ENCODE measurements at places on chromosomes 3 and 15.

DNA sequence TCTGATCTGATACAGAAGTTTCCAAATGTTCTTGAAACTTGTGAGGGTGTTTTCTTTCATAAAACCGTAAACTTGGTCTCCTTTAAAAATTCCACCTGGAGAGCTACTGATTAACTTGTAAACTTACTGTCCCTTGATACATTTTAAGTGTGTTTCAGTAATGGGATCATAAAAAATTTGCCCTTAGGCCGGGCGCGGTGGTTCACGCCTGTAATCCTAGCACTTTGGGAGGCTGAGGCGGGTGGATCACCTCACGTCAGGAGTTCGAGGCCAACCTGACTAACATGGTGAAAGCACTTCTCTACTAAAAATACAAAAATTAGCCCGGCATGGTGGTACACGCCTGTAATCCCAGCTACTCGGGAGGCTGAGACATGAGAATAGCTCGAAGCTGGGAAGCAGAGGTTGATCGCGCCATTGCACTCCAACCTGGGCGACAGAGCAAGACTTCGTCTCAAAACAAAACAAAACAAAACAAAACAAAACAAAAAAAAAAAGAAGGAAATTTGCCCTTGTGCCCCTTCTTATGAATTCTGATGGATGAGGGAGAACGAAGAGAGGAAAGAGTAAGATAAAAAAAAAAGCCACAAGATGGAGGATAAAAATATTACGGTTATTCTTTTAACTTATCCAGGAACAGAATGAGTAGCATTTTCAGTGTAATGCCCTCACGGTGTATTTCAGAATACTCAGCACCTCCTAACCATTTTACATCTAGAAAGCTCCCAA lies 32.1 kb upstream of the AP4E1 start:
- no peaks in the 10 kb centered on the region for H3K27me3 ChIP-seq
- H3K27ac ChIP-seq: no peak overlapping the region
- no peak for DNase-seq
- peaks cover 3% of the 10 kb centered on the region for H3K4me1 ChIP-seq

- H3K4me1 ChIP-seq: no peaks in the 10 kb centered on the region
- H3K36me3 ChIP-seq: no peaks in the 10 kb centered on the region
- H3K4me3 ChIP-seq: no peak overlapping the region
- peak; percentile 10 for DNase-seq
Measured at GRCh38 chr15:92579931-92580470, 75.6 kb downstream of the FAM174B start.

- H3K4me3 ChIP-seq: no peak overlapping the region
- H3K27ac ChIP-seq: no peak overlapping the region
- no peaks in the 10 kb centered on the region for H3K36me3 ChIP-seq
- peak; percentile 28 for DNase-seq
- peaks cover 34% of the 10 kb centered on the region for H3K4me1 ChIP-seq
Measured at GRCh38 chr15:70025413-70026296, 72.1 kb downstream of the TLE3 start.

DNA sequence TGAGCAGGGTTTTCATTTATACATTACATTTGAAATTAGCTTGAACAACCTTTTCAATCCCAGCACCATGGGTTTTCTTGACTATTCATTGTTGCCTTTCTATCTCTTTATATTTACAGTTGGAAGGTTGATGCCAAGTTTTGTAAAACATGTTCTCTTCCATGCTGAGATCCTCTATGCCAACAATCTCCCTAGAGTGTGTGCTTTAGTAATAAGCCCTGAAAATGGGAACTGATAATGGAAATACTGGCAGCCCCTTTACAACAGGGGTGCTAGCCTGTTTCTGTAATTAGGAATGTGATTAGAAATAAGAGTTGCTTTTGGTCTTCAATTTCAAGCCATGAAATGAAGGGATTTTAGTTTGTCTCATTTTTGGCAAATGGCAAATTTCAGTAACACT lies 239.9 kb upstream of the NAALADL2 start:
- no peak for DNase-seq
- no peak overlapping the region for H3K27ac ChIP-seq
- H3K4me1 ChIP-seq: peaks cover 8% of the 10 kb centered on the region
- no peaks in the 10 kb centered on the region for H3K36me3 ChIP-seq
- no peaks in the 10 kb centered on the region for H3K27me3 ChIP-seq
- H3K4me3 ChIP-seq: no peak overlapping the region

DNA sequence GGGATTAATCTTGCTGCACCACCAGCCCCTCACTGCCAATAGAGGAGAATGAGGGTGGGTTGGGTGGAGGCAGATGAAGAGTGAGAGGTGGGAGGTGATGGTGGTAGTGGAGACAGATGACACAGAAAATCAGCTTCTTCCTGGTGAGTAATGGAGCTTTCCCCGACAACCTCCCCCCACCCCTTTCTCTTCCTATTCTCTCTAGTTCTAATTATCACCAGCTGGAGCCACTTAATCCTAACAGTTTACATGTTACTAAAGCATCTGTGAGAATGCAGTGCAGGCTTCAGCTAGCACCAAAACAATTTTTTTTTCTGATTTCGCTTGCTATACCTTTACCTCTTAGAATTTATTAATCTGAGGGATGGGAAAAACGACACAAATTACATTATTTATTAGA lies 116.1 kb upstream of the DNAJC19 start:
- H3K4me3 ChIP-seq: no peak overlapping the region
- DNase-seq: no peak
- H3K4me1 ChIP-seq: no peaks in the 10 kb centered on the region
- H3K36me3 ChIP-seq: no peaks in the 10 kb centered on the region
- H3K27me3 ChIP-seq: no peaks in the 10 kb centered on the region

DNA sequence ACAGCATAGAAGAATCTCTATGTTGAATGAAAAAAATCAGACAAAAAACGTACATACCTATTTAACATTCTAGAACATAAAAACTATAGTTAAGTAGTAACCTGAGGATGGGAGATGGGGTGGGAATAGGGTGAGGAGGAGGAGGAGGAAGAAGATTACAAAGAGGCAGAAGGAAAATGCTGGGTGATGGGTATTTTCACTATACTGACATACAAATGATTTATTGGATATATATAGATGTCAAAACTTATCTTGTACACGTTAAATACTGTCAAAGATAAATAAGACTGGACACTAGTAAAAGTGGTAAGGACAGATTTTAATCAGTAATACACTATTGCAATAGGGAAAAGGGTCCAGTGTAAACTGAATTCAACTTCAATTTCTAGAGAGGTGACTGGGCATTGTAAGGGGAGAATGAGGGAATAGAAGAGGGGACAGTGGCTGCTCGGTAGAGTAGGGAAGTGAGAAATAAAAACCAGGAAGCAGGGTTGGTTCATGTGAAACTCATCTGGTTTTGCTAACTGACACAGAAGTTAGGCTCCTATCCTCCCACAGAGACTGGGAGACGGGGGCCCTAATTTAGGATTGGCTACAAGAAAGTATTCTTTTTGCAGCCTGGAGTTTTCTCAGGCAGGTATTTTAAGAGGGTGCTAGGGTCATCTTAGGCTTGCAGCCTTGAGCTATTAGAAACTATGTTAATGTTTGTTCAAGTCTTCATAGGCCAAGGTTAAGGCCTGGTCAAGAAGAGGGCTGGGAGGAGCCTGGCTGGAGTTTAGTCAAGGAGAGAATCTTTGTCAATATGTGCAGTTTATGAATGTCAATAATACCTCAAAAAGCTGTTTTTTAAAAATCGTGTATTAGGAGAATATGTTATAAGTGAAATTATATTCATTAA lies 15.0 kb upstream of the C15orf61 start:
- DNase-seq: no peak
- H3K27me3 ChIP-seq: no peaks in the 10 kb centered on the region
- no peak overlapping the region for H3K27ac ChIP-seq
- H3K4me1 ChIP-seq: no peaks in the 10 kb centered on the region

GRCh38 chr15:70127770-70128413 lies 30.2 kb upstream of the TLE3 start:
- DNase-seq: no peak
- H3K36me3 ChIP-seq: no peaks in the 10 kb centered on the region
- no peak overlapping the region for H3K4me3 ChIP-seq
- H3K27ac ChIP-seq: no peak overlapping the region
- no peaks in the 10 kb centered on the region for H3K4me1 ChIP-seq

DNA sequence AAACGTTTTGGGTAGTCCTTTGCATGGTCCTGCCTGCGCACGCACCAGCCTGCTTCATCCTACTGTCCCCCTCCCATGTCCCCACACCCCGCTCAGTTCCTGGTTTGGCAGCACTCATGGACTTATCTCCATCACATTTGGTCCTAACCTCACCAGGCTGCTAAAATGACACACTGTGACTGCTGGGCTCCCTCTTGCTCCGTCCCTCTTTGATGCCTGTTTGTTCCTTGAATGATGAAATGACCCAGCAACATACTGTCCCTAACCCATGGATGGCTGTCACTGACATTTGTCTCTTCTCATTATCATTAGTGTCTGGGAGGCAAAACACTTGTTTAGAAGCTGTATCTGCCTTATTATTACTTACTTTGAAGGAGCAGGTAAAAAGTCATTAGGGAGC lies 80.5 kb downstream of the CHDH start:
- H3K27ac ChIP-seq: no peak overlapping the region
- H3K27me3 ChIP-seq: no peaks in the 10 kb centered on the region
- no peak for DNase-seq
- no peaks in the 10 kb centered on the region for H3K36me3 ChIP-seq
- H3K4me1 ChIP-seq: no peaks in the 10 kb centered on the region

- DNase-seq: no peak
- H3K4me3 ChIP-seq: no peak overlapping the region
- H3K27ac ChIP-seq: no peak overlapping the region
- no peaks in the 10 kb centered on the region for H3K4me1 ChIP-seq
- H3K27me3 ChIP-seq: no peaks in the 10 kb centered on the region
Measured at GRCh38 chr3:154799800-154800199, 280.3 kb upstream of the MME start.

- no peaks in the 10 kb centered on the region for H3K4me1 ChIP-seq
- no peak overlapping the region for H3K27ac ChIP-seq
- H3K4me3 ChIP-seq: no peak overlapping the region
Measured at GRCh38 chr15:62665449-62665848, 377.1 kb upstream of the TPM1 start.

DNA sequence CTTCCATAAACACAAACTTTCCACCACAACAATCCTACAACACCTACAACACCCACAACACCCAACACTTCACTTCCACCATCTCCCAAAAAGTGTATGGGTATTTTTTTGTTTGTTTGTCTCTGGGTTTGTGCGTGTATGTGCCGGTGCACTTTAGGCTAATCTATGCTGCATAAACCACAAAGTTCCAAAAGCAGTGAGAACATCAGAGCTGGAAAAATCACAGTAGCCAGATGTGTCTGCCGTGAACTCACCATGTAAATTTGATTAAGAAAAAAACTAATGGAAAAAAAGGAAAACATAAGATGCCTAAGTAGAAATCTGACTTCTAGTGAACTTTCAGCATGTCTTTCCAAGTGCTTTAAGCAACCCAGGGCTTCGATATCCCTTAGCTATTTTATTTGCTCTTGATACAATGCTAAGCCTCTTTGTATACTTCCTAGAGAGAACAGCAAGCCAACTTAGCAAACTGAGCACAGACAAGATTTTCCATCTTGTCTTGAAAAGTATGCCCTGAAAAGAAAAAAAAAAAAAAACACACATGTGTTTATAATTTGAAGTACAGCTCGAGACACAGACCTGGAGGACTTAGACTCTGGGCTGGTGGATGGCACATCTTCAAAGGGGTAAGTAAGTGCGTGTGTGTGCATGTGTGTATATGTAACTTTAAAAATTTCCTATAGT lies 91.4 kb downstream of the WWTR1 start:
- H3K27ac ChIP-seq: peak overlapping the region; percentile 18
- H3K36me3 ChIP-seq: no peaks in the 10 kb centered on the region
- DNase-seq: no peak
- no peak overlapping the region for H3K4me3 ChIP-seq
- H3K27me3 ChIP-seq: no peaks in the 10 kb centered on the region
- H3K4me1 ChIP-seq: no peaks in the 10 kb centered on the region

DNA sequence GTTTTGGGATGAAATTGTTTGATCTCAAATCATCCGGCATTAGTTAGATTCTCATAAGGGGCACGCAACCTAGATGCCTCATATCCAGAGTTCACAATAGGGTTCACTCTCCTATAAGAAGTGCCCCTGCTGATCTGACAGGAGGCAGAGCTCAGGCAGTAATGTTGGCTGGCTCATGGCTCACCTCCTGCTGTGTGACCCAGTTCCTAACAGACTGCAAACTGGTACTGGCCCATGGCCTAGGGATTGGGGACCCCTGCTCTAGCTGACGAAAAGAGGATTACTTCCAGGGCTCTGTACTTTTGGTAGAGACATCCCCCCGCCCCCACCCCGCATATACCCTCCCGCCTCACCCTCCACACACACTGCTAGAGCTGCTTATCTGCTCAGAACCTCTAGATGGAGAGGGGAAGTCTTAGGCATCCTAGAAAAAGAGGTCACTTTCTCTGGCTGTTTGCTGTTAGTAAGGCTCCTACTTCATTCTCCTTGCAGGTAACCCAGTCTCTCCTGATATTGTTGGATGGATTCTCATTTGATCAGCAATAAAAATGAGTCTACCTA lies 923.1 kb downstream of the CADM2 start:
- no peak overlapping the region for H3K27ac ChIP-seq
- H3K4me3 ChIP-seq: no peak overlapping the region
- H3K4me1 ChIP-seq: no peaks in the 10 kb centered on the region
- no peaks in the 10 kb centered on the region for H3K36me3 ChIP-seq
- no peaks in the 10 kb centered on the region for H3K27me3 ChIP-seq
- no peak for DNase-seq

GRCh38 chr3:150480877-150481276 lies 65.4 kb downstream of the SERP1 start:
- no peaks in the 10 kb centered on the region for H3K27me3 ChIP-seq
- H3K27ac ChIP-seq: no peak overlapping the region
- no peaks in the 10 kb centered on the region for H3K4me1 ChIP-seq
- H3K36me3 ChIP-seq: no peaks in the 10 kb centered on the region
- DNase-seq: no peak

- no peak overlapping the region for H3K27ac ChIP-seq
- H3K4me1 ChIP-seq: peaks cover 9% of the 10 kb centered on the region
- no peak for DNase-seq
- no peaks in the 10 kb centered on the region for H3K27me3 ChIP-seq
- no peak overlapping the region for H3K4me3 ChIP-seq
Measured at GRCh38 chr3:30292192-30292893, 314.1 kb upstream of the TGFBR2 start.

GRCh38 chr3:128320551-128321340 lies 145.9 kb downstream of the DNAJB8 start:
- H3K4me1 ChIP-seq: peaks cover 19% of the 10 kb centered on the region
- H3K27me3 ChIP-seq: no peaks in the 10 kb centered on the region
- no peak overlapping the region for H3K4me3 ChIP-seq
- DNase-seq: peak; percentile 7
- no peaks in the 10 kb centered on the region for H3K36me3 ChIP-seq
- H3K27ac ChIP-seq: no peak overlapping the region

- peaks cover 6% of the 10 kb centered on the region for H3K4me1 ChIP-seq
- no peaks in the 10 kb centered on the region for H3K27me3 ChIP-seq
- H3K27ac ChIP-seq: no peak overlapping the region
- no peaks in the 10 kb centered on the region for H3K36me3 ChIP-seq
Measured at GRCh38 chr3:72299823-72300222, 514.9 kb upstream of the PROK2 start.

- H3K36me3 ChIP-seq: no peaks in the 10 kb centered on the region
- H3K27me3 ChIP-seq: no peaks in the 10 kb centered on the region
- H3K4me3 ChIP-seq: no peak overlapping the region
- H3K27ac ChIP-seq: no peak overlapping the region
- DNase-seq: no peak
Measured at GRCh38 chr3:170643831-170644230, 58.0 kb upstream of the SLC7A14 start.

- peaks cover 17% of the 10 kb centered on the region for H3K4me1 ChIP-seq
- H3K27me3 ChIP-seq: no peaks in the 10 kb centered on the region
- peak; percentile 54 for DNase-seq
- no peaks in the 10 kb centered on the region for H3K36me3 ChIP-seq
- no peak overlapping the region for H3K4me3 ChIP-seq
Measured at GRCh38 chr15:92079047-92079446, 225.5 kb downstream of the SLCO3A1 start.

All from testis (tissue), 5 donors.